ENCODE measurements at places on chromosomes 4 and X.
A peak's percentile ranks its signal among the peaks of the same experiment; 100 is the strongest.

DNA sequence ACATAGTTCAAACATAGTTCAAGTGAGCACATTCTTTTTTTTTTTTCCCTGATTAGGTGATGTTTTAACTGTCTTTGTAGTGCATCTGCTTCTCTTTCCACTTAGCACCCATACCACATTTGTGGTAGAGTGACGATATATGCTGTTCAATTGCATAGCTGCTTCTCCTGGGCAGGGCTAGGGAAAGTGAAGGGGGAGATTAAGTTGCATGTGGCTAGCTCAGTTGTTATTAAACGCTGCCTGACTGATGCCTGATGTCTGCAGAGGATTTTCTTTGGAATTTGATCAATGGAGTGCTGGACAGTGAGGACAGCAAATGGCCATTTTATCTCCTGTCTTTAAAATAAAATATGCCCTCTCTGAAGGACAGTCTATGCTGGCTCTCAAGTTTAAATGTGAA, 63.7 kb downstream of the ANK2 start:
- DNase-seq, result no peak

- no peak for DNase-seq
These were observed 95.3 kb upstream of the CXCL13 start for GRCh38 chr4:77510367-77510766.

GRCh38 chrX:153922932-153923857, 2.9 kb downstream of the ARHGAP4 start:
- DNase-seq, result no peak

GRCh38 chrX:133448512-133449076, 33.3 kb upstream of the GPC4 start:
- DNase-seq, result no peak

DNA sequence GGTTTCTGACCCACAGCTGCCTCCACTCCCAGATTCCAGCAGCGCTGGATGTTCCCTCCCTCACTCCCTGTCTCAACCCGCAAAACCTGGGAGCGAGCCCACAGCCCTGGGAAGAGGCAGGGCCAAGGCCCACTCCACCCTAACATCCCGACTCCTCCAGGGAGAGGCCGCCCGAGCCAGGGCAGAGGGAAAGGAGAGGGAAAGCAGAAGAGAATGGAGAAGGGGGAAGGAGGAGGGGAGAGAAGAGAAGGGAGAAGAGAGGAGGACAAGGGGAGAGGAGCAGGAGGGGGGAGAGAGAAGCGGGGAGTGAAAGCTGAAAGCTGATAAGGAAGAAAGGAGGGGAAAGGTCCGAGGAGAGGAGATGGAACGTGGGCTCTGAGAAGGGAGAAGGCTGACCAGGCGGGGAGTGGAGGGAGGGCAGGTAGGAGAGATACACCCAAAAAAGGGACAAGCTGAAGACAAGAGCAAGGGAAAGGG, 120.2 kb upstream of the PJA1 start:
- no peak for DNase-seq

DNA sequence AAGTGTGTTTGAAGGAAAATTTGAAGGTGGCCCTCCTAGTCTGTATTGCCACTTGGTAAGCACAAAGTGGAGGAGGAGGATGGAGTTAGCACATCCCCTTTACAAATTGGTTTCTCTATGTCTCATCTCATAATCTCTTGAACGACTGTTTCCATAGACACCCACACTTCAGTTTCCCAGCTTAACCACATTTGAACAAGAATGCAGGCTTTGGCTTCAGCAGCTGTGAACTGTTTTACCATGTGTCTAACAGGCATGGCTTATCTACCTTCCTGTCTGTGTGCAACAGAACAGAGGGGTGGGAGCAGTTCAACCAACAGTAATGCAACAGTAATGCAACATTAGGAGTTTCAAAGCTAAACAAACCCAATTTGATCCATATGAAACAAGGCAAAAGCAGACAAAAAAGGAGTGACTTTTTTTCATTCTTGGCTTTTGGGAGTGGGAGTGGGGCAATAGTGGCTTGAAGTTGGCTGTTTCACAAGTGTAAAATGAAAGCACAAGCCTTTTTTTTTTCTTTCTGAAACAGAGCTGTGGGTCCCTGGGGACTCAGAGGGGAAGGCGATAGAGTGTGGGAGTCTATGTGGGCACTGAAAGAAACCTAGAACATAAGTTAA, 108.0 kb downstream of the ITM2A start:
- peak; percentile 32 for DNase-seq

GRCh38 chr4:89070041-89070440, 13.1 kb upstream of the FAM13A start:
- no peak for DNase-seq

DNA sequence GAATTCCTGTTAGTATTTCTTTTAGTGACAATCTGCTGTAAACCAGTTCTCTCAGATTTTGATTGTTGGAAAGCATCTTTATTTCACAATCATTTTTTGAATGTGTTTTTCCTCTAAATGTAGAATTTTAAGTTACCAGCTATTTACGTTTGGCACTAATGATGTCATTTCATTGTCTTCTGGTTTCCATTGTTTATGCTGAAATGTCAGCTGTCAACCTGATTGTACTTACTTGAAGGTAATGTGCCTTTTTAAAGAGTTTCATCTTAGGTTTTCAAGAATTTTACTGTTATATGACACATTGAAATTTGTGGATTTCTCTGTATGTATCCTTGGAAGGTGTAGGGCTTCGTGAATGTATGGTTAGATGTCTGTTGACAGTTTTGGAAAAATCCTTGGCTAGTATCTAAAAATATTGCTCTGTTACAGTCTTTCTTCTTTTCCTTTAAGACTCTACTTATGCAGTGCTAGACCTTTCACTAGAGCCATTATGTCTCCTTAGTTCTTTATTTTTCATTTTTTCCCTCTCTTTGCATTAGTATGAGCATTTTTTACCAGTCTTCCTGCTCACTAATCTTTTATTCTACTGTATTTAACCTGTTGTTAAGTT, 30.4 kb downstream of the SMAD1 start:
- DNase-seq, result no peak

- DNase-seq, result no peak
These were observed 2024.0 kb downstream of the PCDH7 start for GRCh38 chr4:32744211-32744610.

DNA sequence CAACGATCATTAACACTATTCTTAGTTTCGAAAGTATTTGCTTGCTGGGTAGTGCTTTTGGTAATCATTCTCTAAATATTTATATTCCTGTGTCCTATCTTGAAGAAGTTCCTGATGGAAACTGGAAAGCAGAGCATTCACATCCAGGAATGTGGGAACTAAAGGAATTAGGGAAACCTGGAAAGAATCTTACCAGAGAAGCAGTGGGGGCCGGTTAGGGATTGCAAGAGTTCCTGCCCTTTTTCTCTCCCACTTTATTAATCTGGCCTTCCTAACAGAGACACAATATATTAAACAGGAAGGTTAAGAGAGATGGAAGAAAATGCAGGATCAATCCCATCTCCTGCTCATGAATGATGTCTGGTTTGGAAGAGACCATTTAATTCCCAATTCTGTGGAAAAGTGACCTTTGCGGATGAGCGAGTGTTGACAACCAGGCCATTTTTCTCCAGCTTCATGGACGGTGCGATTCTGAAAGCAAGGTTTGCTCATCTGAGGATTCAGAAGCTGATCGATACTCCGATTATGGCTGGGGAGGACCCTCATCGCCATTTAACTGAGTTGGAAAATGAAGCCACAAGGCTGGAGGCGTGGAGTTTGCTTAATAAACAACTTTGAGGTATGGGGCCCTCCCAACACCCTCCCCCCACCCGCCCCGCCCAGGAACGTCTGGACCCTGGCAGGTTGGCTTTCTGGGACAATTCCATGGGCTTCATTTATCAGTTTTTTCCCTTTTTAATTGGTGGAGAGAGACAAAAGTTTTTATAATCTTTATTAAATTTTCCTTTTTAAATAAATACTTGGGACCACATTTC, 52.3 kb downstream of the C4orf51 start:
- no peak for DNase-seq

DNA sequence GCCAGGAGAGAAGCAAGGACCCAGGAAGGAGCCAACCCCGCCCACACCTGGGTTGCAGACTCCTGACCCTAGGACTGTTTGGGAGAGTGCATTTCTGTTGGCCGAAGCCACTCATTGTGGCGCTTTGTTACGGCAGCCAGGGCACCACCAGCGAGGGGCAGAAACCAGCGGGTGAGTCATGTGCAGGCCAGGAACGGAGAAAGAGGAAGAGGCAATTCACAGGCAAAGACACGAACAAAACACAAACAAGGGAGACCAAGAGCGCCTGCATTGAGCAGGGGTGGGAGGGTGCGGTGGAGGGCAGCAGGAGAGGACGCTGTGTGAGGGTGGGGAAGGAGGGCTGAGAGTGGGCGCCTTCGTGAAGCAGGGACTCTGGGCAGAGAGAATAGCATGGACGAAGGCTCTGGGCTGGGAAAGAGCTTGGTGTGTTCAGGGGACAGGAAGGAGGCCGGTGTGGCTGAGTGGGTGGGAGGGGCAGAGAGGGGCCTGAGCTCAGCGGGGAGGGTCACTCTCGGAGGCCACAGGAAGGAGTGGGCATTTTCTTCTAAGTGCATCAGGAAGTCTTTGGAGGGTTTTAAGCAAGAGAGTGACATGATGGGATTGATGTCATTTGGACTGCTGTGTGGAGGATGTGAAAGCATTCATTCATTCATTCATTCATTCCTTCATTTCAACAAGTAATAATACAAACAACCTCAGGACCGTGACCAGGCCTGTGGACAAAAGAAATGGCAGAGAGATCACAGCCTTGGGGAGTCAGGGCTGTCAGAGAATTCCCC, 12.2 kb upstream of the WFS1 start:
- no peak for DNase-seq

GRCh38 chrX:154728431-154729190, 22.3 kb downstream of the GAB3 start:
- DNase-seq, result no peak

GRCh38 chrX:88437563-88437962, 309.5 kb upstream of the CPXCR1 start:
- no peak for DNase-seq

- DNase-seq, result no peak
These were observed 54.8 kb downstream of the PAGE2 start for GRCh38 chrX:55143621-55144020.

DNA sequence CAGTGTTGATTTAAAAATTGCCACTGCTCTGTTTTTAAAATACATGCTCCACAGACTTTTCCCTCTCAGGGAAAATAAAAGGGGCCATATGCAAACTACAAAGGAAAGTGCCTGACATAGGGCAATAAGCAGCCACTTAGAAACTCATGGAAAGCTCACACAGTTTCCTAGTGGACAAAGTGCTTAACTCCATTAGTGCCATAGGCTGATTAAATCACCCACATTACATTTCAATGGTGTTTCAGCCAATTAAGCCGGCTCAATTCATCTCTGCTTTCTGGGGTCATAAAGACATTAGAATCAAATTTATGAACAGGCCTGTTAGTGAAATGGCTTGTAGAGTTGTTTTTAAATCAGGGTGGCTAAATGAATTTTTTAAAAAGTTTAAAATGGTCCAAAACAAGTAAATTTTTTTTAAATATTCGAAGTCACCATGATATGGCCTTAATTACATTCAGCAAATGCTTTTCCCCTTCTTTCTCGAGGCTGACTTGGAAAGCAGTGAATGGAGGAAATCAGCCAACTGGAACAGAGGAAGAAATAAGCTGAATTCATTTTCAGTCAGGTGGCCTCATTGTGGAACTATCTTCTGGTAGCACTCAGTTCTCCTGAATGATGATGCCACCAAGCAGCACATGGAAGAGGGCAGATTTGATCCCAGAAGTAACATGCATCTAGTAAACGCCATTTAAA, 2305.1 kb upstream of the AGA start:
- DNase-seq, result no peak

- DNase-seq, result no peak
These were observed 39.6 kb downstream of the RPGR start for GRCh38 chrX:38287674-38288073.

DNA sequence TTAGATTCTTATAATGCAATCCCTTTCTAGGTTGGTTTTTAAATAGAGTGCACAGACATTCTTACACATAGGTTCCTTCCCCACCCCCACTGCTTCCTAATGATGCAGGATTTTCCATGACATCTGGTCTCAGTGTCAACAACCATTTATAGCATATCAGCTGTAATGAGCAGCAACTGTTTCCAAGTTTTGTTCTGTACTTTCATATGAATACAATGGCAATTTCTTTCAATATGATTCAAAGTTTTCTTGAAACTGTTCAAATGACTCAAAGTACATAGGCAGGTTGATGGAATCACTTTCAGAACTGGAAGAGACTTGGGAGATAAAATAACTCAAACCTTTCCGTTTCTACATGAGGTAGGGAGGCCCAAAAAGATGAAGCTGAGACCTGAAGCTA, 220.7 kb downstream of the CAMK2D start:
- peak; percentile 25 for DNase-seq

- DNase-seq, result no peak
These were observed 1000.7 kb downstream of the STIM2 start for GRCh38 chr4:27861381-27861787.

- no peak for DNase-seq
These were observed 303.6 kb downstream of the FBXW7 start for GRCh38 chr4:152232271-152232670.

DNA sequence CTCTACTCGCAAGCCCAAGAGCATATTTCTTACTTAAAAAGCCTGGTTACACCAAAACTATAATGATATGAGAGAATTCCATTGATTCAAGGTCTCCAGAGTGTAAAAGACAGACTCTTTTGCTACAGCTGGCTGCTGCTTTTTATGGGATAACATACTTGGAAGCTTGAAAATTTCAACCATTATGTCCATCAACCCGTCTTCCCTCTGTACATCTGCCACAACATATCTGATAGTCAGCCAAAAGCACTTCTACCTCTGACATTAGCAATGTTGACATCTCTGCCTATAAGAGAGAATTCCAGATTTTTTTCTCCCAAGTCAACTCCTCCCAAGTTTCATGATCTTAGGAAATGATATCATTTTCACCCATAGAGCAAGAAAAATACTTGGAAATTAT, 54.4 kb upstream of the IQCM start:
- no peak for DNase-seq

- DNase-seq, result no peak
These were observed 288.4 kb upstream of the NRK start for GRCh38 chrX:105533951-105534350.

- no peak for DNase-seq
These were observed 61.6 kb upstream of the STS start for GRCh38 chrX:7085879-7086278.

DNA sequence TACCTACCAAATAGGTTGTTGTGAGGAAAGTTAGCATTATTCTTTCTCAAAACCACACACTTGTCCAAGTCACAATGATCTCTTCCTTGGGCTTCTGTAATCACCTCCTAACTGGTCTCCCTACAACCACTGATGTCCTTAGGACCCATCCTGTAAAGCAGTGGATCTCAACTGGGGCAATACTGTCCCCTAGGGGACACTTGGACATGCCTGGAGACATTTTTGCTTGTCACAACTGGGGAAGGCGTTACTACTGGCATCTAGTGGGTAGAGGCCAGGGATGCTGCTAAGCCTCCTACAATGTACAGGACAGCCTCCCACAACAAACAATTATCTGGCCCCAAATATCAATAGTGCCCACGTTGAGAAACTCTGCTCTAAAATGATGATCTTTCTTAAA, 118.7 kb upstream of the AP1S2 start:
- no peak for DNase-seq

Data from activated CD8-positive, alpha-beta memory T cell treated with anti-CD3 and anti-CD28 coated beads, Interleukin-2, amount 50 U/mL, for 4 hours (primary cell).